DMS79 (cell line): ENCODE measurements at places on chromosomes 12 and 14.

DNA sequence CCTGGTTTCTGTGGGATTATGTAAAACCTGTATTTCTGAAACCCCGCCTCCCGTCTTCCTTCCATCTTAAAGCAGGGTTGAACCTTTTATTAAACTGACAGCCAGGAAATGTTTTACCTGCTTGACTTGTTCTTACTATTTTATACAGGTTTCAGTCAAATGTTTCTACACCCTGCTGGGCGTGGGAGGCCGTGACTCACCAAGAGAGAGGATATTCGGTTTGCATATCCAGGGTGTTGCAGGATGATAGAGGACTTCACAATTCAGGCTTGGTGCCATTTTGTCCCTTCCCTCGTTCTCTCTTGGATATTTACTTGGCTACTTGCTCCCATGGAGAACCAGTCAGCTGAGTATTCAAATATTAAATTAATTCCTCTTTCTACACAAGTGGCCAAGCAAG, 69.7 kb downstream of the ARF6 start:
- DNase-seq, result no peak

GRCh38 chr12:56885316-56885715, 48.9 kb downstream of the SDR9C7 start:
- DNase-seq, result no peak

DNA sequence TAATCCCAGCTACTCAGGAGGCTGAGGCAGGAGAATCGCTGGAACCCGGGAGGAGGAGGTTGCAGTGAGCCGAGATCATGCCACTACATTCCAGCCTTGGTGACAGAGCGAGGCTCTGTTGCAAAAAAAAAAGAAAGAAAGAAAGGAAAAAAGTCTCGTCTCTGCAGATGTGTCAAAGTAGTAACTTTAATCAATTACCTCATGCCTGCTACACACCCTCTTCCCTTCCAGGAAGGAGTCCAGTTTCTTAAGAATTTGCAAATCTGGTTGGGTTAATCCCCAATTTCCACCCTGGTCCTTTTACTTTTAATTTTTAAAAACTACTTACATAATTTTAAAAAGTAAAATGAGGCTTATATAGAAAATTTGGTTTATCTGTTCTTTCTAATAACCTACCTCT, 234.5 kb upstream of the KITLG start:
- DNase-seq, result no peak

DNA sequence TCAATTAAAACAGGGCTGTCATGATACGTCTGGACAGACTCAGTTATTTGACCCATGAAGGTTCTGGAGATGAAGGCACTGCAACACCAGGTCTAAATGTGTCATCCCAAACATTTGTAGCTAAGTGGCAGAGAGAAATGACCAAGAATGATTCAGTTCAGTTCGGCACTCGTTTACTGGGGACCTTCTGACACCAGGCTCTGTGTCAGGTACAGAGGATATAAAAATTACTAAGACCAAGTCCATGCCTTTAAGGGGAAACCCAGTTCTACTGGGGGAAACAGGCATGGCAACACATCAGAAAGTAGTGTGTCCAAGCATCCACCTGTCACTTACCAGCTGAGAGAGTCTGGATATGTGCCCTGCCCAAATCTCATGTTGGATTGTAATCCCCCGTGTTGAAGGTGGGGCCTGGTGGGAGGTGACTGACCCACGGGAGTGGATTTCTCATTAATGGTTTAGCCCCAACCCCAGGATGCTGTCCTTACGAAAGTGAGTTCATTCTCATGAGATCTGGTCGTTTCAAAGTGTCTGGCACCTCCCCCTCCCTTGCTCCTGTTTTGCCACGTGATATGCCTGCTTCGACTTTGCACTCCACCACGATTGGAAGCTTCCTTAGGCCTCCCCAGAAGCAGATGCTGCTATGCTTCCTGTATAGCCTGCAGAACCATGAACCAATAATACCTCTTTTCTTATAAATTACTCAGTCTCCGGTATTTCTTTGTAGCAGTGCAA, 41.9 kb upstream of the BCL2L14 start:
- DNase-seq, result no peak

GRCh38 chr12:27808841-27809240, 28.8 kb upstream of the MANSC4 start:
- no peak for DNase-seq

DNA sequence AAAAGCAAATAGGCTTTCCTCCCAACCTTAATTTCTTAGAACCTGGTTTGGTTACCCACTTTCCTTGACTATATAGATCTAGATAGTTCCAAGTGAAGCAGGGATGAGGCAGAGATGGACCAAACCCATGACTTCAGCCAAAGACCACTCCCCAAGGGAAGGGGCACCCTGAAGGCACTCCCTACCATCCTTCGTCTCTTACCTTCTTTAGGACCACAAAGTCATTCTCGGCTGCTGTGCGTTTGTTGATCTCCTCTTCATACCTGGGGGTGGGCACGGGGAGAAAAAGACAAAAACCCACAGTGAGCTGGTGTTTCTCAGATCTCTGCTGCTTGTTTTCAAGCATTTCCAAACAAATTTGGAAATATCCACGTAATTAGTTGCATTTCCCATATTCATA, 3.4 kb downstream of the KRT4 start:
- no peak for DNase-seq

DNA sequence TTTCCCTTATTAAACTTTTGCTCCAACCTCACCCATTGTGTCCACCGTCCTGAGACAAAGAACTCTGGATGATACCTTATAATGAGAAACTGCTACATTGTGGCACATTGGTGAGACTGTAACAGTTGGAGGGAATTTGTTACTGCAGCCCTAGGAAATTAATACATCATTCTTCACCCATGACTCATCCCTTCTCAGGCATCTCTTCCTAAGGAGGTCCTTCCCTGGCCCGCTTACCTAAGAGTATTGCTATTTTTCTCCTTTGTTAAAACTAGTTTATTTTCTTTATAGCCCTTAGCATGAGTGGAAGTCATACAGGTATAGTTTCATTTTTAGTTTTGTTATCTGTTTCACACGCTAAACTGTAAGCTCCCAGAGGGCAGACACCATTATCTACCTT, 87.1 kb downstream of the TMEM260 start:
- DNase-seq, result no peak

GRCh38 chr12:39722504-39722903, 102.9 kb upstream of the ABCD2 start:
- no peak for DNase-seq

DNA sequence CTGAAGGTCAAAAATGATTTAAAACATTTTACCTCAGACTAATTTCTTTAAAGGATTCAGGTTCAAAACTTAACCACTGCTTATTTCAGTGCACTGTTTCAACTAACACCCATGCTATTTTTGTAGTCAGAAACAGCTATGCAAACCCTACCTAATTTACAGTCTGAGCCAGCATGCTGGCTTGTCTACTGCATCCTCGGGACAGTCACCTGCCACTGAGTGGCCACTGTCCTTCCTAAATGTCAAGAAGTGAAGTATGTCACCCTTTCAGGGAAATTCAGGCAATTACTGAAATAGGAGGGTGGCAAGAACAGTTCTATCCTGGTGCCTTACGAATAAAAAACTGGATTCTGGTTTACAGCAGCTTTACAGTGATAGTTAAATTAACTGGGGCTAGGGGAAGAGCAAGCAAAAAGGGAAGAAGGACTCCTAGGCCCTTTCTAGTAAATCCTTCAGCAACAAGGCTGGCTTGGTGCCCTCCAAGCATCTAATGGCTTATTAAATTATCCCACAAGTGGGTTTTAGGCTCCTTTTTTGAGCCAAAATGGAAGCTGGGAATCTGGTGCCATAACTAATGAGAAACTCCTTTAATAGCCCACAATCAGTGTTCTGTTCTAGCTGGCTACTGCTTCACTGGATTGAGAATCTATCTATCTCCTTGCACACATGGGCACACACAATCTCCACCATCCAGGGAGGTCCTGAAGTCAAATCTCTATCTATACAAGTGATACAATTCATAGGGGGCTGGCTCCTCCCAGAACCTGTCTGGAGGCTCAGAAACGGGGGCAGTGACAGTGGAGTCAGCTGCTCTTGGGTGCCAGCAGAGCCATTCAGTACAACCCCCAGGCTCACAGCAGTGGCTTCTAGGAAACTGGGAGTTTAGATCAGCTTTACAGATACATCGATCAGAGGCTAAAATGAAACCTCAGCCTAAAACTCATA, 43.4 kb downstream of the SH2B3 start:
- no peak for DNase-seq

GRCh38 chr12:119393677-119394076, 59.1 kb downstream of the CCDC60 start:
- DNase-seq, result peak; percentile 70

GRCh38 chr12:104823985-104824461, 134.1 kb downstream of the SLC41A2 start:
- no peak for DNase-seq

- DNase-seq, result no peak
Measured at GRCh38 chr14:94011795-94012194, 14.3 kb upstream of the OTUB2 start.

DNA sequence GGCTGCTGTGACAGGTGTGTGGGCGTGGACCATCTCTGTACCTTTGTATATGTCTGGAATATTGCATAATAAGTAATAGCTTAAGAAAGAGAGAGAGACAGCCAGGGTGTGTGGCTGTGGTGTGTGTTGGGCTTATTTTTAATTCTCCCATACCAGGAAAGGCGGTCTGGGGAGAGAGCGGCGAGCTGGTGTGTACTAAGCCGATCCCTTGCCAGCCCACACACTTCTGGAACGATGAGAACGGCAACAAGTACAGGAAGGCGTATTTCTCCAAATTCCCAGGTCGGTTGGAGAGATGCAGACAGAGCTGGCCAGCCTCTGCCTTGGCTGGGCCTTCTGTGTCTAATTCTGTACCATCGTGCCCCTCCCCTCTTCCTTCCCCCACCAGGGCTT, 63.9 kb downstream of the AACS start:
- DNase-seq, result no peak
